ENCODE measurements at places on chromosomes 5 and 9.

DNA sequence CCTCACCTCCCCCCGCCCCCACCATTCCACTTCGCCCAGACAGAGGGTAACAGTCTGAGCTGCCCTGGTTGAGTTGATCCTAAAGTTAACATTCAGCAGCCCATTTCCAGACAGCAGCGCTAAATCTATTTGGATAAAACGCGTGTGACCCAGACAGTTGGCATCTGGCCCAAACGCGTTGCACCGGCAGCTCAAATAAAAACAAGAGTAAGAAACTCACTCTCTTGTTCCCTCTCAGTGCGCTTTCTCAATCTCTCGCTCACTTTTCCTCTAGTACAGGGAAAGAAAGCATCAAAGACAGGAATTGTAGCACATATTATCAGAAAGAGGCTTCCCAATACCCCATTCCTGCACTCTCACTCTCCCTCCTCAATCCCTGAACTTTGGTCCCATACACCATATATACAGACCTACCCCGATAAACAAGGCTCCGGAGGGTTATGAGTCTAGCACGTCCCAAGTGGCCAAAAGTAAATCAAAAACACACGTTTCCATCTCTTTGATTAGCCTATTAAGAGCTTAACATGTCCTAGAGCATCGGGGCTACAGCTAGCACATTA, 1.3 kb downstream of the ADAMTS6 start:
- peak; percentile 47 for DNase-seq

GRCh38 chr5:135546101-135546500, 10.3 kb upstream of the NEUROG1 start:
- DNase-seq = no peak

DNA sequence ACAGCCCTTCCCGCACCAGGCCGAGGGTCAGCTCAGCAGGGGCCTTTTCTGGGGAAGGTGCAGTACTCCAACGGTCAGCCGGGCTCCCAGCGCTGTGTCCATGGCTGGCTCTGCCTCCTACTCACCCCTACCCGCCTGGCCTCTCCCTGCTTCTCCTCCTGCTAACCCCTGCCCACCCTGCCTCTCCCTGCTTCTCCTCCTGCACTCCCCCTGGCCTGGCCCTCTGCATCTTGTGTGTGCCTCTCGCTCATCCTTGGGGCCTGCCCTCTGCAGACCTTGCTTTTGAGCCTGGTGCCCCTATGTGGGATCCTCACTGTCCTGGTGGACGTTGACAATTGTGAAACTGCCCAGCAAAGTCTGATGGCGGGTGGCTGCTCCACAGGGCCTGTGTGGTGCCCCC, 274.6 kb upstream of the IRX2 start:
- DNase-seq = no peak

GRCh38 chr9:88993327-88993726, 2.1 kb downstream of the S1PR3 start:
- DNase-seq = no peak

DNA sequence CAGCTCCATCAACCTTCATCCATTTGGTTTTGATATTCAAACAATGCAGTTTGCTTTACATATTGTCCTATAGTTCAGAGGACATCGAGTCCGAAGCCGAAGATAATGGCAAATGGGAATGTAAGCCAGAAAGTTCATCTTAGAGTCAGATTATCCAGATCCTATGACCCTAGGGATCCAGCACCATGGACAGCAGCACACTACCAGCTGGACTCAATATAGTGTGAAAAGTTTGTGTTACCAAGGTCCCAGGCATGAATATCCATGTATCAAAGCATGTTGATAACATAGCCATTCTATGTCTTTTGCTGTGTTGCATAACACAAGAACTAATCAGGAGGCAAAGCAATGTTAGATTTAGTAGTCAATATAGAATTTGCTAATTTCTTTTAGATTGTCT, 46.3 kb downstream of the FSTL4 start:
- DNase-seq = no peak

- DNase-seq = no peak
These were observed 195.3 kb downstream of the CNTLN start for GRCh38 chr9:17330097-17330496.

DNA sequence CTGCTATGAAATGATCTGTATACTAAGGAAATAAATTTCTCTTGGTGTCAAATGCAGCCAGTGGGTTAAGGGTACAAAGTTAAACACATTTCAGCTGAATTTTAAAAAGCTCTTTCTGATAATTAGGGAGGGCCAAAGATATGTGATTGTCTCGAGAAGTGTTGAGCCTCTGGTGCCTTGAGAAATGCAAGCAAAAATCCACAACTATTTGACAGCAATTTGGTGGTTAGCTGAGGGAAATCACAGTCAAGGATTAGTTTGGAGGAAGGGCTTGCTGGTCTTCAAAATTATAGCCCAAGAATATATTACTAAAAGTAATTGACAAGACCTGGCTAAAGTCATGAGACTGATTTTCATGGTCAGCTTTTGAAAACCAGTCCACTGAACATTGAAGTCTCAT, 255.7 kb upstream of the PPP1R2B start:
- no peak for DNase-seq

- DNase-seq = no peak
These were observed 97.6 kb upstream of the FANCC start for GRCh38 chr9:95415158-95415557.

GRCh38 chr9:72278959-72279358, 86.0 kb downstream of the ZFAND5 start:
- DNase-seq = no peak

- no peak for DNase-seq
These were observed 155.2 kb downstream of the ARHGEF28 start for GRCh38 chr5:73781107-73781768.

- no peak for DNase-seq
These were observed 19.7 kb downstream of the CPEB4 start for GRCh38 chr5:173907686-173908371.

GRCh38 chr5:112635276-112635675, 102.4 kb upstream of the APC start:
- no peak for DNase-seq

- DNase-seq = no peak
These were observed 180.5 kb downstream of the CEMIP2 start for GRCh38 chr9:71587576-71588362.

DNA sequence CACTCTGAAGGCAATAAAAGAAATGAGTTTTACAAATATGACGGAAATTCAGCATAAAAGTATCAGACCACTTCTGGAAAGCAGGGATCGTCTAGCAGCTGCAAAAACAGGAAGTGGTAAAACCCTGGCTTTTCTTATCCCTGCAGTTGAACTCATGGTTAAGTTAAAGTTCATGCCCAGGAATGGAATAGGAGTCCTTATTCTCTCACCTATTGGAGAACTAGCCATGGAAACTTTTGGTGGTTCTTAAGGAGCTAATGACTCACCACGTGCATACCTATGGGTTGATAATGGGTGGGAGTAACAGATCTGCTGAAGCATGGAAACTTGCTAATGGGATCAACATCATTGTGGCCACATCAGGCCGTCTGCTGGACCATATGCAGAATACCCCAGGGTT, 93.5 kb upstream of the RGMB start:
- DNase-seq = no peak

DNA sequence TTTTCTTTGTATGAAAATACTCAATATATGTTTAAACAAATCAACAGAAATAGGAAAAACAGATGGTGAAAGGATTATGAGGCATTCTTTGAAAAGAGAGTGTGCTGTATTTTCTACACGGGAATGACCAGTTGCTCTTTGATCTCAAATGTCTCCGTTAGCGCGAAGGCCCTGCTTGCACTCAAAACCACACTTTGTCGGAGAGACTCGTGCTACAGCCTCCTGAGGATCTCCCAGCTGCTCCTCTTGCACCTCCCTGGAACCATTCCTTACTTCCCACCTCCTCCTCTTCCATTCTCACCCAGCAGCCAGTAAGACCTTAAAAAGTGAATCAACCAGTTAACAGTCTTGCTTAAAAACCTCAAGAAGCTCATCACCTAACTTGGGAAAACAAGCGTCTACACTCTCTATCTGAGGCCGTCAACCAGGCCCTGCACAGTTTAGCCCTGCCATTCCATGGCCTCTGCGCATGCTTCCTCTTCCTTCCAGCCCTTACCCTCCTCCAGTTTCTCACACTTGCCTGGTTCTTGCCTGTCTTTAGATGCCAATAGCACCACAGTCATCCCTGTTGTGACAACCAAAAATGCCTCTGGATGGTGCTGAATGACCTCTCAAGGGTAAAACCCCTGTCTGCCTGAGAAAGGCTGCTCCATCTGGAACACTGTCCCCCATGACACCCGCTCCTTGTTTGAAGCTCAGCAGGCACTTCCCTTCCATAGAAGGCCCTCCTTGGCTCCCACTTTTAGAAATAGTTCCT, 594.7 kb upstream of the WWC1 start:
- no peak for DNase-seq

GRCh38 chr9:132975961-132976360, 2.5 kb upstream of the GFI1B start:
- no peak for DNase-seq

DNA sequence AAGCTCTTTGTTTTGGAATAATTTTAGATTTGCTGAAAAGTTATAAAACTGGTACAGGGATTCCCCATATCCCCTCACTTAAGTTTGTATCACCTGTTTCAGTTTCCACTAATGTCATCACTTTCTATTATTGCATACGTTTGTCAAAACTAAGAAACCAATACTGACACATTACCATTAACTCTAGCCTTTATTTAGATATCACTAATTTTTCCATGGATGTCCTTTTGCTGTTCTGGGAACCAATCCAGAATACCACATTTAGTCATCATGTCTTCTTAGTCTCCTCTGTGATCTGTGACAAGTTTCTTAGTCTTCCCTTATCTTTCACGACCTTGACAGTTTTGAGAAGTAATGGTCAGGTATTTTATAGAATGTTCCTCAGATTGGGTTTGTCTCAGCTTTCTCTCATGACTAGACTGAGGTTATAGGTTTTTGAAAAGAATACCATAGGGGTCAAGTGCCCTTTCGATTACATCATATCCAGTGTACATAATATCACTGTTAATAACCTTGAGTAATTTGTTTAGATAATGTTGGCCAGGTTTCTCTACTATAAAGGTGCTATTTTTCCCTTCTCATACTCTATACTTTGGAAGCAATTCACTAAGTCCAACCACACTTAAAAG, 51.9 kb upstream of the NMUR2 start:
- DNase-seq = no peak

DNA sequence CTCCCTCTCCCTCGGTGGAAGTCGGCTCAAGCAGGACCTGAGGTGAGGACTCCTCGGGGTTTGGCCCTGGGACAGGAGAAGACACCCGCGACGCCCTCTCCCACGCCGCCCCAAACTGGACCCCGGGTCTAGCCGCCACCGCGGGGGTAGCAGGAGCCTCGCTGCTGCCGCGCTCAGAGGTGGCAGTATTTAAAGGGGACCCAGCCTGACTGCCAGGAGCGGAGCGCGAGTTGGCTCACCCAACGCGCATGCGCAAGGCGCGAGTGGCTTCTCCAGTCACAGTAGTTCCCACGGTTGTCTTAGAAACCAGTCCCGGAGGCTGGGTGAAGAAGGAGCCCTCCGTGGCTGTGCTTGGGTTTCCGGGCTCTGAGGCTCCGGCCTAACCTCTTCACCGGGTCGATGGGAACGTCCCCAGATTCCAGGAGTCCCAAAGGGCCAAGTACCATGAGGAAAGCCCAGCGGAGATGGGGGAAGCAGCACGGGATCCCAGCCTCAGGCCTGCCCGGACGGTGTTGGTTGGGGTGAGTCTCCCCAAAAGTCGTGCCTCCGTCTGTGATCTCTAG, 477.8 kb downstream of the SPATA31A7 start:
- DNase-seq = no peak

- no peak for DNase-seq
These were observed 22.8 kb upstream of the RNU6ATAC start for GRCh38 chr9:134187110-134187531.

GRCh38 chr5:3424946-3425345, 170.7 kb upstream of the IRX1 start:
- no peak for DNase-seq

- DNase-seq = no peak
These were observed 644 bp downstream of the TSC1 start for GRCh38 chr9:132943651-132944293.

DNA sequence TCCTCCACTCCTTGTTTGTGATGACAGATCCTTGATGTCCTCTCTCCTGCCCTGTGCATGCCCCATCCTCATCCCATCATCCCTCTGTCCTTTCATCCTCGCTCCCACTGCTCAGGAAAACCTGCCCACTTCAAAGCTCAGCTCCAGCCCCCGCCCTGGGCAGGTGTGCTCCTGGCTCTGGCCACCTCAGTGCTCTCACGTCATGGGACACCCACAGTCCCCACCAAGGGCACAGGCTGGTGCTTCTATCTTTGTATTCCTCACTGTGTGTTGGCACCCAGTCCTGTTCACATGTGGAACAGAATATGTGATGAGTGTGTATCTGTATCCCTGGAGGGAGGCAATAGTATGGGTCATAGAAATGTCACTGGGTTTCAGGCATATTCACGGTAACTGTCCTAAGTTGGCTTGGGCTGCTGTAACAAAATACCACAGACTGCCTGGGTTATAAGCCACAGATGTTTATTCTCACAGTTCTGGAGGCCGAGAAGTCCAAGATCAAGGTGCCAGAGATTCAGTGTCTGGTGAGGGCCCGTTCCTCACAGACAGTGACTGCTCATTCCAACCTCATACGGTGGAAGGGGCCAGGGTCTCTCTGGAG, 13.5 kb downstream of the GFPT2 start:
- no peak for DNase-seq

GRCh38 chr5:170275376-170275994, 22.1 kb downstream of the LCP2 start:
- no peak for DNase-seq

DNA sequence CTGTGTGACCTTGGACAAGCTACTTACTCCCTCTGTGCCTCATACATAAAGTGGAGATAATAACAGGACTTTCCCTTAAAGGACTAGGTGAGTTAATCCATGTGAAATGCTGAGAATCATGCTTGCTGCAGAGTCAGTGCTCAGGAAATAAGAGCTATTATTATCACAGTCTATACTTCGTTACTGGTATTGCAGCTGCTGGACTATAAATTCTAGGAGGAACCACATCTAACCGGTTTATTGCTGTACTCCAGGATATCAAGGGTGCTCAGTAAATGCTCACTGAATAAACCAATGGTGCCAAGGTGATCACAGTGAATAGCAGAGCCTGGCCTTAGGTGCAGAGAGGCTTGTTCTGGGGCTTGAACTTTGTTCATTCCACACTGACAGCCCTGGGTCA, 69.3 kb downstream of the HSPA4 start:
- no peak for DNase-seq

DNA sequence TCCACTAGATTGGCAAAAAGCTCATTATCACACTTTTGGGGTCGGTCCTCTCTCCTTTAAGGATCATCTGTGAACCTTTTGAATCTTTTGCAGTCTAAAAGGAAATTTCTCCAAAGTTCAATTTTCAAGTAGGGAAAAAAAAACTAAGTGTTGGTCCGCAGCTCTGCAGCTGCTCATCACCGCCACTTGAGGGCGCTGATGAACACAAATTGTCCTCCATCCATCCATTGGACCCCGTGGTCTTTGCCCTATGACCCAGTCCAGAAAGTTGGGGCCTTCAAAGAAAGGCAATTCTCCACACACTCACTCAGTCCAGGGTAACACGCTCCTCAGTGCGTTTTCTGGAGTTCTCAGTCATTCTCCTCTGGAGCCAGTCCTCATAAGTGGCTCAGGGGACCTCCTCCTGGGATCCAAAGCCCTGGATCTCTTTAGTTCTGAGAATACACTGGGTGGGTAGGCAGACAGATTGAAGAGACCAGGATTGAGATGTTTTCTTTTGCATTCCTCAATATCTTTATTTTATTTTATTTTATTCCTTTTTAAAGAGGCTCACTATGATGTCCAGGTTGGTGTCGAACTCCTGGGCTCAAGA, 63.6 kb upstream of the SLC28A3 start:
- DNase-seq = no peak

Measured in brain pericyte (primary cell).